Stimulated activated CD4-positive, alpha-beta T cell treated with anti-CD3 and anti-CD28 coated beads, Interleukin-1b, Interleukin-23, amount 100 ng/mL, for 48 hours (primary cell): ENCODE measurements at places on chromosomes 3 and 15.

GRCh38 chr3:183306798-183307671 lies 54.0 kb downstream of the B3GNT5 start:
- peak; percentile 60 for DNase-seq

- DNase-seq = no peak
These were observed 43.5 kb upstream of the PTX3 start for GRCh38 chr3:157393113-157393512.

- DNase-seq = no peak
These were observed 47.7 kb downstream of the CYP11A1 start for GRCh38 chr15:74319596-74320351.

- no peak for DNase-seq
These were observed 175.7 kb downstream of the FAM43A start for GRCh38 chr3:194861375-194861774.

DNA sequence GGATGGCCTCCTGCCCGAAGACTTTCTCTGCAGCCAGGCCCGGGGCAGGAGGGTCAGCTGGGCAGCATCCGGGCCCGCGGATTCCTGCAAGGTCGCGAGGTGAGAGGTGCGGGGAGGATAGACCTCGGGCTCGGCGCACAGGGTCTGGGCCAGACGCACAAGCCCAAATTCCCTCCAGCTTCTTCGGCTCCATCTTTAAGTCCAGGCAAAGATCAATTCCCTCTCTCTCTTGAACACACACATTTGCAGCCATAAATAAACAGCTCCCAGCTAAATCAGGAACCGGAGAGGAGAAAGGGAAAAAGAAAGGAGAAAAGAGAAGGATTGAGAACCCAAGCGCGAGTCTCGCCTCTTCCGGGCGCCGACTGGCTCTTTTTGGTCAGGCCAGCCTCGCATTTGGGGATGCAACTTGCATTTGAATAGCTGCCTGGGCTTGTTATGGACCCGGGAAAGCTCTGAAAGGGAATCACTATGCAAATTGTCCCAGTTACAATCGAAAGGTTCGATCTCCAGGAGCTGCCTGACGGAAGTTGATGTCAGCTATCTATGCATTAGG lies 14.5 kb upstream of the ONECUT1 start:
- no peak for DNase-seq

DNA sequence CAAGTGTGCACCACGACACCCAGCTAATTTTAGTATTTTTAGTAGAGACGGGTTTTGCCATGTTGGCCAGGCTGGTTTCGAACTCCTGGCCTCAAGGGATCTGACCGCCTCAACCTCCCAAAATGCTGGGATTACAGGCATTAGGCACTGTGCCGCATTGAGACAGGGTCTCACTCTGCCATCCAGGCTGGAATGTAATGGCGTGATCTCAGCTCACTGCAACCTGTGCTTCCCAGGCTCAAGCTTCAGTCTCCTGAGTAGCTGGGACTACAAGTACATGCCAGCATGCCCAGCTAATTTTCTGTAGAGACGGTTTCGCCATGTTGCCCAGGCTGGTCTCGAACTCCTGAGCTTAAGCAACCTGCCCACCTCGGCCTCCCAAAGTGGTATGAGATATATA lies 51.6 kb downstream of the ACAD9 start:
- DNase-seq = no peak

GRCh38 chr3:61812517-61812916 lies 251.1 kb downstream of the PTPRG start:
- no peak for DNase-seq

DNA sequence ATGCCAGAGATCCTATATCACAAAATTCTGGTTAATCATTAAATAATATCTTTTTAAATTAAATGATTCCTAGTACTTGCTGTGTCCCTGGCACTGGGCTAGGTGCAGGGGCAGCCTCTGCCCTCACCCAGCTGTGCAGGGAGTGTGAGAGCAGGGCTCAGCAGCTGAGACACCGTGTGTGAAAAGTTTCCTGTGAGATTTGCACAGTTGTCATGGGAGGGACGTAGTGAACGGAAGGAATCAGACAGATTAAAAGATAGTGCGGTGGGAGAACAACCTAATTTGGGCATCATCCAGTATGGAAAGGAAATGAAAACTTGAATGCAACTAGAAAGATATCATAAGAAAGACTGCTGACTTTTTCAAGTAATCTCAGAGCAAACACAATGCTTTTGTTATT lies 204.1 kb downstream of the SSR3 start:
- no peak for DNase-seq

DNA sequence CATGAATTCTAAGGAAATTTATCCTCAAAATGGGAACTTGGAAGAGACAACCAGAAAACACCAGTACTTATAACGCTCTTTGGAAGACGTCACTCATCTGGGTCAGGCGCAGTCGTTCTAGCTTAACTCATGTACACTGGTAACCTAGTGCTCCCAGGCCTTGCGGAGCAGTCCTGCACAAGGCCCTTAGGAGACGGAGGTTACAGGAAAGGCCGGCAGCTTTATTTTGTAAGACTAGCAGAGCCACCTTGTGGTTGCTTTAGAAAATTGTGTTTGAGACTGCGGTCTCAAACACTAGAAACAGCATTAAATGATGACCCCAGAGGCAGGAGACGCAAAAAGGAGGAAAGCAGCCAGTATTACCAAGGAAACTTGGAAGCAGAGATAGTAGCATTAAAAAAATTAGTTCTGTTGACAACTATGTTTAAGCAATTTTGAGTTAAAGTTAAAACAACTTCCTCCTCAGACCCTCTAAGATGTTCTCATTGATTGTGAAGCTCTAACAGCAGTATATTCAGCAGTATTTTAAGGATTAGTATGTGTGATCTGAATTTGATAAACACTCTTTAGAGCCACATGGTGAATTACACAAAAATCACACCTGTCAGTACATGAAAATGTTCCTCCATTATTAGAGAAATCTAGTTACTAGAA lies 141.9 kb upstream of the C2CD4B start:
- DNase-seq = peak; percentile 4

- no peak for DNase-seq
These were observed 118.5 kb downstream of the MFSD1 start for GRCh38 chr3:158920371-158920770.

- no peak for DNase-seq
These were observed 222.6 kb upstream of the NR2F2 start for GRCh38 chr15:96107916-96108315.

- DNase-seq = no peak
These were observed 32.2 kb downstream of the FILIP1L start for GRCh38 chr3:100081986-100082692.

DNA sequence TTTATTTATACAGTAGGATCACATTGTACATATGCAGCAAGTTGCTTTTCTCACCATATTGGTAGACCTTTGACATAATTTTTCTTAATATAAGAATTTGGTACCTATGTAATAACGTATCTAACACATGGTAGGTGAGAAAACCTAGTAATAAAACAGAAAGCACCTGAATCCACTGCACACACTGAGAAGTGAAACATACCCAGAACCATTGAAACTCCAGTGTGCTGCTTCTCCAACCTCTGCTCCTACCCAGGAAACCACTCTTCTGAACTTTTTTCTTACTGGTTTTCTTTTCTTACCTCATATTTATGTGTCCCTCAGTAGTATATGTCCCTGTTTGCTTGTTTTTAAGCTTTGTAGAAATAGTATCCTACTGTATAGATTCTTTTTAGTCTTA lies 293.0 kb downstream of the UBE2E2 start:
- DNase-seq = no peak

- DNase-seq = no peak
These were observed 662 bp upstream of the GLCE start for GRCh38 chr15:69159805-69160140.

DNA sequence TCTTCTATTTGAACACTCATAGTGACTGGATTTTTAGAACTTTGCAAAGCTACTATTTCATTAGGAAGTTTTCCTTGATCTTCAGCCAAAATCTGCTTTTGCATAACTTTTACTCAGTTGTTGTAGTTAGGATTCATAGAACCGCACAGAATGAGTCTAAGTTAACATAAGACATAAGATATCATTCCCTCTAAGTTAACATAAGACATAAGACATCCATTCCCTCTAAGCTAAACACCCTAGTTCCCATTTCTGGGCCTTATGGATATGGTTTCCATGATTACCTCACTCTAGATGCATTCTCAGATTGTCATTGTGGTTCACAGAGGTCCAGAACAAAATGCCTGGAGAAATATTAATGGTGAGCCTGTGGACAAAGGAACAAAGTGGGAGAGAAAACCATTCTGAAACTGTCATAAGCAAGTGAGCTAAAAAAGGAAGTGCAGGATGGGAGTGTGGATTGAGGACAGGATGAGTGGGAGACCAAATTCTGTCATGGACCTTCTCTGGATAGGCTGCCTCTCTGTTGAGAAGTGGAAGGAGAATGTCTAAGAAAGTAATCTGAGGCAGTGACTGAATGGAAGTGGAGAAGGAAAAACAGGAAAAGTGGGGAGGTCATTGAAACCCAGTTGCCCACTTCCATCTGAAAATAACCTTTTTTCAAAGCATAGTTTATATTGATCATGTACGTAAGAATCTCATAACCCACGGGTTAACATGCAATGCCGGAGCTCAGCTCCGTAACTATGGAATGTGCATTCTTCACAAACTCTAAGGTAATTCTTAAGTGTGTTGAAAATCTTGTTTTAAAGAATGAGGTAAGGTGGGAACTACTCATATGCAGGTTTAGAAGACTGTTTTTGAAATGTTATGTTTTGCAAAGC lies 37.4 kb upstream of the SECISBP2L start:
- DNase-seq = no peak

GRCh38 chr3:173538410-173538809 lies 140.9 kb downstream of the NLGN1 start:
- DNase-seq = no peak
